ENCODE measurements at places on chromosomes 13 and 19.

GRCh38 chr13:45249662-45250061 lies 48.8 kb upstream of the KCTD4 start:
- DNase-seq = no peak

- DNase-seq = no peak
These were observed 610.4 kb upstream of the SLITRK6 start for GRCh38 chr13:86409466-86410241.

DNA sequence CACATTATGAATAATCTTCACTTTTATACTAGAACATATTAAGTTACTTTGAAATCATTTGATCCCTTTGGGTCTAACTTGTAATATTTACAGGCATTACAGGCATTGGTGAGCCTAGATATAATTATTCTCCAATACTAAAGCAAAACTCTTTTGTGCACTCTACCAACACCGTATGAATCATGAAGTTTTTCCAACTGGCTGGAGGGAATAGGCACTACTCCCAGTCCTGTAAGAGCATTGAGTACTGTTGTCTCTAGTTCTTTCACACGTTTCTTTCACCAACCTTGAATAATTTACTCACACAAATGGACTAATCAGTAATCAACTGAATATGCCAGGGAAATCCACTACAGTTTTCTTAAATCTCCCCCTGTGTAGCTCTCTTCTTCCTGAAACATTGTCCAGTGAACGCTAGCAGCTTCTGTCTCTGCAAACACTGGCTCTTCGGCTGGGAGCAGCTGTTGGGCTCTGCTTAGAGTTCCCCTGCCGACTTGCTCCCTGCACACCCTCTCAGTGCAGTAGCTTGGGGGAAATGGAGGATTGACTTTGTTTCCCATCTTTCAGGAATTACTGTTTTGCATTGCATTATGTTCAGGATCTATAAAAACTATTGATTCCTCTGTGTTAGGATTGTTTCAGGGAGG lies 476.7 kb downstream of the RFC3 start:
- no peak for DNase-seq

DNA sequence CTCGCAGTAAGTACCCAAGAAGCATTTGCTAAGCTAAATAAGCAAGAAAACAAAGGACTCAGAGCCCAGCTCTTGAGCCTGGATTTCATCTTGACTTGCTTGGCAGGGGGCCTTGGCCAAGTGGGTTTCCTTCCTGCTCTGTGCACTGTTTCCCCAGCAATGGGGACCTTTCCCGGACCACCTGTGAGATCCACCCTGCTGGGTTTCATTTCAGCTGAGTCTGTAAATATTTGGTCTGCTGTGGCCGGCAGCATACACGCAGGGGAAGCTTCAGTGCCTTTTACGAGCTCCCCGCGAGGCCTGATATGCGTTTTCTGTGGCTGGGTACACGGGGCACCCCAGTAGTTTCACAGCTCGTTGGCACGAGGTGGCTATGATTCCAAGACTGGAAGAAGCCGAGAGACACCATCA lies 12.4 kb upstream of the TINCR start:
- no peak for DNase-seq

DNA sequence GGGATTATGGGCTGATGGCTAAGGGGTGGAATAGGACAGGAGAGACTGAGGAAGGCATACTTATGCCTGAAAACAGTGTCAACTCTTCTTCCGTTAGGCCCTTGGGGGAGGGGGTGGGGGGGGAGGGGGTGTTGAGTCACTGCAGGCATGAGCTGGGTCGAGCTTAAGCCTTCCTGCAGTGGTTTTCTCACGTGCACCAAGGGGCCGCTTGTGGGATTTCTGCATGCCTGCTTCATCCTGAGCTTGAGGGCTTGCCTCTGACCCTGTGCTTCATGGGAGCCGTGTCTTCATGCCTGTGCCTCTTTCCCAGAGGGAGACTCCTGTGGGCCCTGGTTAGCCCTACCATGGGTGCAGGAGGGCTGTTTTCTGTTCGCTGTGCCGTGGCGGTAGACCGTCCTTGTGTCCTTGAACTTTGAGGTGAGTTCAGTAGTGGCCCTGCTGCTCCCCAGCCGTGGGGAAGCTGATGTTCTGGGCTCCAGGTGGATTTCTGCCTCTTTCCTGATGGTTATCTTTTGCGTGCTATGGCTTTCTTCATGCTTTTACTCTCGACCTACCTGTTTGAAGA lies 186.1 kb downstream of the PCCA start:
- no peak for DNase-seq

GRCh38 chr13:51955281-51955771 lies 55.9 kb downstream of the ATP7B start:
- no peak for DNase-seq
